CD4-positive, alpha-beta T cell treated with Interleukin-1 beta for 1 hour (primary cell): ENCODE measurements at places on chromosomes 1 and 21.

- DNase-seq, result no peak
Observed at GRCh38 chr1:150696590-150696989, 364 bp downstream of the GOLPH3L start.

GRCh38 chr1:222181191-222181590 is 366.7 kb downstream of the HHIPL2 start:
- DNase-seq, result no peak

DNA sequence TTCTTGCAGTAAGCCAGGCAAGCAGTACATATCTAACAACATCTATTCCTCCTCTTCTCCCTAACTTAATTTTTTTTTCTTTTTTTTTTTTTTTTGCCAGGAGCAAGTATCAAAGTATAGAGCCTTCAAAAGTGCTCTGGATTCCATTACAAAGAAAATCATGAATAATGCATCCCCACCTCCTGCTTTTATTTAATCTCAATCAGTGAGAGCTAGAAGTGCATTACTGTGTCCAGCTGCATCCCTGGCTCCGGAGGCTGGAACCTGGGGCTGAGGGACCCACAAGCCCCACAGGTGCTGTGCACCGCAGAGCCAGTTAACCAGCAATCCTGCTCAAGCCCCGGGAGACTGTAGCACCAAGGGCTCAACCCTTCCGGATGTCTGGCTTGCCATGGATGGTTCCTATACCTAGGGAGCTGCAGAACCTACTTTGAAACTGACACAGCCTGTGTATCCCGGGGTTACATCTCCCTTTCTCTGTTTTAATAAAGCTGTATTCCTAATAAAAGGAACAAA is 455.9 kb upstream of the RUNX1 start:
- no peak for DNase-seq

GRCh38 chr21:35239811-35240219 is 190.7 kb upstream of the RUNX1 start:
- DNase-seq, result no peak

- DNase-seq, result no peak
Observed at GRCh38 chr1:244865028-244865371, 657 bp upstream of the HNRNPU start.

DNA sequence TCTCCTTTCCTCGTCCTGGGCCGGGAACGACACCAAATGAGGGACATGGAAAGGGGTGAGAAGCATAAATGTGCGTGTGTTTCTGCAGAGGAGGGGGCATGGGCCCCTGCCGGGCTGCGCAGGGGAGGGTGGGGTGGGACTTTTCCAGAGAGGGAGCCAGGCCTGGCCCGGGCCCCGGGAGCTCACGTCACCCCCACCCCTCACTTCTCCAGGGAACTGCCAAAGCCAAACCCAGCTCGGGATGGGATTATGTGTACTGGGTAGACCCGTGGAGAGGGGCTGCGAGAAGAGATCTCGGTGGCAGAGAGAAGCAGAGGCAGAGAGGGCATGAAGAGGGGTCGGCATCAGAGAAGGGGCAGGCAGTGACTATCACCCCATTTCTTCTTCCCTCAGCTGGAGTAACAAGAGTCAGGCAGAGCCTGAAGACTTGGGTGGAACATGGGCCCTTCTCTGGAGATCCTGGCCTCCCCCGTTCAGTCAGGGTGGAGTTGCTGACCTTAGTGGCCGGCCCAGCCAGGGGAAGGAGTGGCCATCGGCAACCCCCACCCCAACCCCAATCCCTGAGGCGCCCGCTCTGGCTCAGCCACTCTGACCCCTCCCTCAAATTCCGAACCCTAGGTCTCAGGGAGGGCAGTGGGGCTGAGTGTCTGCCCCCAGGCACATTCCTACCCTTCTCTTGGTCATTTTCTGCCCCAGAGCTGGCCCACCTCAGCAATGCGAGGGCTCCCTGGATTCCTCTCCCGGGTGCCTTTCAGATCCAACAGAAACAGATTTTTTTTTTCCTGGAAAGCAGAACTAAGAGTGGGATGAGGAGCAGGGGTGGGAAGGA is 1.2 kb downstream of the ADAMTSL4 start:
- no peak for DNase-seq

GRCh38 chr1:155977690-155978324 is 540 bp downstream of the ARHGEF2 start:
- DNase-seq, result peak; percentile 46

DNA sequence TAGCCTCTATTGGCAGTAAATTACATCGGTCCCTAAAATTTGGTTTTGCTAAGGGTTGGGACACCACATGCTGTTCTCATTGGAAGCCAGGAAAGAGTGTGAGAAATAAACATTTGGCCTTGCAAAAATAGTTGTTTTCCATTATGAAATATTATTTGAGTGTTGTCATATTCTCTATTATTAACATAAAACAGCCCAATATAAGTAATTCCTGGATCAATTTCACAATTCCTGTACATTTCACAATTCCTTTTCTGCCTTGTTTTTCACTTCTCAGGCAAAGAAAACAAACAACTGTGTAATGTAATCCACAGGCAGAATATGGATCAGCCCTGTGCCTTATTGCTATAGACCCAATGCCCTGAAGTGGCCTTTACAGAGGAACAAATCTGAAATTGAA is 40.5 kb downstream of the C1orf87 start:
- no peak for DNase-seq

DNA sequence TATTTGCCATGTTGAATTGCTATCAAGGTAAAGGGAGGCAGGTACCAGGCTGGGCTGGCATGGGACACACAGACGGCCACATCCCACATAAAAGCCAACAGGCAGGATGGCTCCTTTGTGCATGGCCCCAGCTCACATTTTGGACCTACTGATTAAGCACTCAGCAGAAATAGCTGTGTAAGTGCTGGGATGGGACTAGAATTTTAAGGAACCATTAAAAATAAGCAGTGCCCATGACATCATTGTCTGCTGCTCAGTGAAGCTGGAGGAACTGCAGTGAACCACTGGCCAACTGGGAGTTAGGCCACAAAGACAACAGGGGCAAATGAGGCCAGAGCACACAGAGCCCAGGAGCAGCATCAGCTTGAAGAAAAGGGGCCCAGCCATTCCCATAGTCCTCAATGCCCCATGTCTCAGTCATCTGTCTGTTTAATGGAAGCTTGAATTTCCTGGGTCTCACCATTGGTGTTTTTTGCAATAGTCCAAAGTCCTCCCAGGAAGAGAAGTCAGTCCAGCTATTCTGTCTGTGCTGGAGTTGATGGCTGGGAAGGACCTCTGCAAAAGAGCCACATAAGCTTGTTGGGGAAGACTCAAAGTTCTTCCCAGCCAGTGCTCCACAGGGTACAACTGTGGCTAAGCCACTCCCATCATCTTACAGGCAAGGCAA is 45.3 kb upstream of the TNR start:
- DNase-seq, result no peak

DNA sequence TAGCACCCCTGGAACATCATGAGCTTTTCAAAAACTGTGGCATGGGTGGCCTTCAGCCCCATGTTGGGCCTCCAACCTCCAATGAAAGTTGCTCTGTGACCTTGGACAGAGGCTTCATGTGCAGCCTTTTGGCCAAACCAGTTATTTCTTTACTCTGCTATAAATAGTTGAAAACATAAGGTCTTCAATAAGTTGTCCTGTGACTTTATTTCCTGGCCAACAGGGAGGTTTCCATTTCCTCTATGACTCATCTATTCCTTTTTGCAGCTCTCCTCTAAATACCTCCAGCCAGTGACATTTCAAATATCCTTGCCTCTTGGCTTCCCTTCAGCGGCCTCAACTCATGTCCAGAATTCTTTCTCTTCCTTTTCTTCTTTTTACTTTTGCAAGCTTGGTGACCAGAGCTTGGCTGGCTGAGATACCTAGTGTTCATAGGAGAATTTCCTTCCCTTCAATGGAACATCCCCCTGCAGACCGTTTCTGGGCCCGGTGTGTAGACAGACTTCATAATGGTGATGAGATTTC is 22.7 kb upstream of the TRIM67 start:
- DNase-seq, result no peak

DNA sequence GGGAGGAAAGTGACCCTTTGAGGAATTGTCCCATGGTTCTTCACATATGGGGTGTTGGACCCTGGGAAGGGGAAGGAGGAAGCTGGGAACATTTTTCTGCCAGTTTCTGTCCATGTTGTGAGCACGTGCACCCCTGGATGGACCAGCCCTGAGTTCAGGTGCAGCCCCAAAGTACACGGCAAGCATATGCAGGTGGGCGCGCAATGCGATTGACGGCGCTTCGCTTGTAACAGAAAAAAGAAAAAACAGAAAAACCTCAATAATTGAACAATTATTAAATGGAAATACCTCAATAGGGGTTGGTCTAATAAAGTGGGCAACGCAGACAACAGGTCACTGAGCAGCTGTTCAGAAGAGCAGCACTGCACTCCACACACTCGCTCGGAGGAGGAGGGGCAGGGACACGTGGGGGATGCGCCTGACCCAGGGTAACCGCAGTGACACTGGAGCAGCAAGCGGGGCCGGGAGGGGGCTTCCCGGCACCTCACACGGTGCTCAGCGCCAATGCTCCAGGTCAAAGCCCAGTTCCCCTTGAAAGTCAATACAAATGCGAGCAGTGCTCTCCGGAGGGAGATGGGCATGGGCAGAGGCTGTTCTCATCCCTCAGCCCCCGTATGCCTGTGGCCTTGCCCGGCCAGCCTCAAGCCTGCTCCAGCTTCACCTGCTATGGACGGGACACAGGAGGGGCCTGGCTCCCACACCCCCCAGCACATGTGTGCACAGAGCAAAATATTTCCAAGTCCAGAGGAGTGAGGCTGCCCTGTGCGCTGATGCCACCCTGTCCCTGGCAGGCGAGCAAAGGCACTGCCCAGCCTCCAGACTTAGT is 6.6 kb upstream of the ACTRT2 start:
- DNase-seq, result no peak

DNA sequence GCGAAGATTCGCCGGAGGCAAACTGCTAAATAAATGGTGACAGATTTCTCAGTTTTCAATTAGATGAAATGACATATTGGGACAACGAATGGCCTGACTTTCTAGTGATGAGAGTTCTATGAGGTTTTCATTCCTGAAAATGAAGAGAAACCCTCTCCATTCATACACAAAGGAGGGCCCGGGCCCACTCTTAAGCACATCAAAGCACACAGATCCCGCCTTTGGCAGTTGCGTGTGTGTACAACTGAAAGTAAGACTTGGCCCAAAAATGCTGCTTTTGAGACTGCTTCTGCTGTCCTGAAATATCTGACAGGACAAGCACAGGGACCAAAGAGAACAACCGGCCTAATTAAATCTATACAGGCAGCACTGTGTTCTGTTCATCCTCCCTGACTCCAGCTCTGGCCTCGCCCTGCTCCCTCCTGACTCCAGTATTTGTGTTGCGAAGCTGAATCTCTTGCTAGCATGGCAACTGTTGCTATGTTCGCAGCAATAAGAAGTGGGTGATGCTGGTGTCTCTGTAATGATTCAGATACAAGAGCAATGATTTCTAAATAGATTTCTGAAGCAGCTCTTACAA is 7.4 kb downstream of the LRRC53 start:
- no peak for DNase-seq
